Kasumi-1 (cell line): ENCODE measurements at places on chromosomes 16 and 17.

DNA sequence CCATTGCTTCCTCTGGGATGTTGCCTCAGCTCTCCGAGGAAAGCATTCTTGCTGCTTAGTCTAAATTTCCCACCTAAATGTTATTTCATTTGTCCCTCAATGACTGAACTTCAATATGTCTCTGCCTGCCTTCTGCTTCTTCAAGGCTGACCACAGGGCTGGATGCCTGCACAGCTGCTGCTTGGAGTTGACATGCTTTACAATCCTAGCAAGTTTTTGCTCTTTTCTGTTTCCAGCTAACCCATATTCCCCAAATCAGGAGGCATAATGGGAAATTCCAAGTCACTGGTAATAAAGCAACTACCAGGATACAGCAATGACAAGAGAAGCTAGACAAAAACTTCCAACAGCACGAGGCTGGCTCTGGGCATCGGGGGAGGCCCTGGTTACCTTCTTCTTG is 48.9 kb downstream of the GTF3C1 start:
- no peak for DNase-seq

DNA sequence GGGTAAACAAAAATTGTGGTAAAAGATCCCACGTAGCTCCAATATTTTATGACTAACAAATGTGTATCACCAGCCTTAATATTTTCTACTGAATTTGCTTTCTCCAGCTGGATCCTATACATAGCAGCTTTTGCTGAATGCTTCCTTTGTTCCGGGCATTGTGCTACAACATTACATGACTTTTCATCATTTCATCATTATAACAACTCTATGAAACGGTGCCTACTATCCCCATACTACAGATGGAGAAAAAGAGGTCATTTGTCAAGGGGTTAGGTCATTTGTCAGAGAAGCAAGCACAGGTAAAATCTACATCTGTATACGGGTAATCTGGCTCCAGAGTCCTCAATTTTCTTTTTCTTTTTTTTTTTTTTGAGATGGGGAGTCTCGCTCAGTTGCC is 74.3 kb downstream of the KANSL1 start:
- DNase-seq = no peak

GRCh38 chr17:37368577-37368976 is 7.2 kb upstream of the C17orf78 start:
- DNase-seq = no peak

- no peak for DNase-seq
Measured at GRCh38 chr17:39750131-39751015, 12.6 kb downstream of the GRB7 start.

GRCh38 chr17:51346218-51346982 is 86.1 kb downstream of the UTP18 start:
- no peak for DNase-seq

GRCh38 chr16:57266531-57267260 is 17.8 kb downstream of the PLLP start:
- DNase-seq = peak; percentile 30

- DNase-seq = no peak
Measured at GRCh38 chr16:63690961-63691360, 1430.9 kb downstream of the CDH11 start.

DNA sequence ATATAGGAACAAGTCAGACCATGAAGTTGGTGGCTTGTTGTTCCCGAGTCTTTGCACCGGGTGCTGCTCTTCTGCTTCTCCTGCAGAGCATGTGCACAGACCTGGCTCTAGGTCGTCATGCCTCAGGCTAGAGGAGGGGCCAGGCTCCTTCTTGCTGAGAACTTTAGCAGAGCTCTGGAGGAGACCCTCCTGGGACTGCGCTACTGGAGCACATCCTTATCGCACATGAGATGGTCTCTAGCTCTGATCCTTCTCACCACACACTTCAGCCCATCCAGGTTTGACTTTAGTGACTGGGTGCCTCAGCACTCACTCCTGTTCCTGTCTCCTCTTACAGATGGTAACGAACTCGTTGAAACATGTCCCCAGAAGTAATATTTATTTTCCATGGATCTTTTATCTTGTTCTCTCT is 14.9 kb downstream of the FOXK2 start:
- DNase-seq = no peak

DNA sequence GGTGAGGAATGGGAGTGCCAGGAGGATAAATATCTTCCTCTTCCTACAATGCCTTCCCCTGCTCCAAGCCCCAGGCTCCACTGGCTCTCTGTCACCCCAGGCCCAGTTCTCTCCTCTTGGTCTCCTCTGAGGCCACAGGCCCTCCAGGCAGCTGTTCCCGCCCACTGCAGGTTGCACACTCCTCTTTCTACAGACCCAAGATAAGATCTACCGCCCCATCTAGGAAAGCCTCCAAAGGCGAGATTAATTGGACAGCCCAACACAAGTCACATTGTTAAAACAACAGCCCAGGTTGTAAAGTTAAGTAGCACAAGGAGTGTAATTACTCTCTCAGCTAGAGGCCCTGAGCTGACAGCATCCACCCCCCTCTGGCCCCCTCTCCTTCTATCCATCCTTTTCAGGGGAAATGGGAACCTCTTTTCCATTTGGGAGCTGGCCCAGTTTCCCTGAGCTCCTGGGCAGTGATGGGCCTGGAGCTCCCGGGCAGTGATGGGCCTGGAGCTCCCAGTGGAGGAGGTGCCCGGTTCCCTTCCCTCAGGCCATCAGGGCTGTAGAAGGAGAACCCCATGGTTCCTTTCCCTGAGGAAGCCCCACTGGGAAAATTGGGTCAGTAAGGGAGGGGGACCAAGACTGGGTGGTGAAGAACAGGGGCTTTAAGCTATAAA is 7.3 kb downstream of the DLX4 start:
- no peak for DNase-seq

- DNase-seq = no peak
Measured at GRCh38 chr16:46427340-46428107, 193.7 kb downstream of the SHCBP1 start.

- DNase-seq = no peak
Measured at GRCh38 chr16:57688987-57689761, 5.4 kb upstream of the DRC7 start.

DNA sequence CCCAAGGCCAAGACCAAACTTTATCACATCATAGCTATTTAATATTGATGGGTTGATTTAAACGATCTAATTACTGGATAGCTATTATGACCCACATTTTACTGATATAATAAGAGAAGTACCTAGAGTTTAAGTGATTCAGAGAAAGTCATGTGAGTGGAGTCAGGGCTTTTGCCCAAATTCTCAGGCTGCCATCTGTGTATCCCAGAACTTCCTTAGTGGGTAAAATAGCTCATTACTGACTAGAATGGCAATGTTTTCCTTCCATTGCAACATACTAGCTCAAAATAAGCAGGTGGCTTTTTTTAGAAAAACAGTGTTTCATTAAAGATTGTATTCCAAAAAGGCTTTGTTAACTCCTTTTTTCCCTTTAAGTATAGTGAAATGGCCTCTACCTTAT is 113.9 kb upstream of the MAF start:
- DNase-seq = no peak

DNA sequence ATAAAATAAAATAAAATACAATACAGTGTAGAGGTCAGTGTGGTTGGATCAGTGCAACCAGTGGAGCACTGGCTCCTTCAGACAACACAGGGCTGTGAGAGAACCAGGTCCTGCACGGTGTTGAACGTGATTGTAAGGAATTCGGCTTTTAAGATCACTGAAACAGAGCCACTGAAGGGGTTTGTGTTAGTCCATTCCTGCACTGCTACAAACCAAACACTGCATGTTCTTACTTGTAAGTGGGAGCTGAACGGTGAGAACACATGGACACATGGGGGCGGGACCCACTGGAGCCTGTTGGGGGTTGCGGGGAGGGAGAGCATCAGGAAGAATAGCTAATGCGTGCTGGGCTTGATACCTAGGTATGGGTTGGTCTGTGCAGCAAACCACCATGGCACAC is 193.2 kb upstream of the AXIN2 start:
- DNase-seq = no peak

GRCh38 chr16:86020971-86021370 is 122.0 kb downstream of the IRF8 start:
- DNase-seq = no peak

DNA sequence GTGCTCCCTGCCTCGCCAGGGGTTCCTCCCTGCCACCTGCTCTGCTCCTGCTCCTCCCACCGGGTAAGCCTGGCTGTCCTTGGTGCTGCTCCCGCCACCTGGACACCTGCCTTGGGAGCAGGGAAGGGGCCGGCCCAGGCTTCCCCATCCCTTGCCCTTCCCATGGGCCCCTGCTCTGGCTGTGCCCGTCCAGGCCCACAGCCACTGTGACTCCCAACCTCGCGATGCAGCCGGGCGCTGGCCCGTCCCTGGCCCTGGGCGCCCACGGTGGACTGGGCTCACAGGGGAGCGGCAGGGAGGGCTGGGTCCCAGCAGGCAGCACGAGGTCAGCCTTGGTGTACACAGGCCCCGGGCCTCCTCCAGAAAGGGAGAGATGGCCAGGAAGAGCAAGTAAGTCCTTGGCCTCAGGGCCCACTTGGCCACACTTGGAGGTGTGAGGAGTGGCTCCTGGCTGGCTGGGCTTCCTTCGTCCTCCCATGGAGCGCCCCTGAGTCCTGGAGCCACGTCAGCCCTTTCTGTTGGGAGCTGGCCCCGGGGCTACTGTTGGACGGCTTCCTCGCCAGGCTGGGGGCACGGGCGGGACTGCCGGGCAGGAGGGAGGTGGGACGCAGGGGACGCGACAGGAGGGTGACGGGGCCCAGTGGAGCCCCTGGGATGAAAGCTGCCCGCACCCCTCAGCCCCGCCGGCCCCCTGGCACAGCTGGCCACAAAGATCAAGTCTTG is 15.3 kb downstream of the ENGASE start:
- no peak for DNase-seq

DNA sequence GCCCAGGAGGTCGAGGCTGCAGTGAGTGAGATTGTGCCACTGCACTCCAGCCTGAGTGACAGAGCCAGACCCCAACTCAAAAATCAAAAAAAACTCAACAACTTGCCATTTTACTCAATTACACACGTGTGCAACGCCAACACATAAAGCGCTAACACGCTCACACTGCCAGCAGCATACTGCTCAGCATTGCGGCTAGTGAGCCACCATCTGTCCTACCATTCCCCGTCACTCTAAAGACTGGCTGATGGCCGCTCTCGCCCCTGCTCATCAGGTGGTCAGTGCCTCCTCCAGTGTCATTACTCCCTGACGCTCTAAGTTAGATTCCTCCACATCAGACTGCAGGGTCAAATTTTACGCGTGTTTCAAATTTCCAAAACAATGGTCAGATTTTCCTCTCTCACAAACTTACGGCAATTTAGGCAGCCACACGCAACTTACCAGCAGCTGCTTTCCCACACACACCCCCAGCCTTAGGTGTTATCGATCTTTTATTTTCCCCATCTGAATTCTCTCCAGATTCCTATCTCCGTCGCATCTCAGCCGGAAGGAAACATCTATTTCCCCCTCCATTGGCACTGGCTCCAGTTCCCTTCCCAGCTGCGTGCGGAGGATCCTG is 240.8 kb downstream of the C16orf95 start:
- no peak for DNase-seq

GRCh38 chr16:79158337-79158736 is 442.2 kb downstream of the MAF start:
- no peak for DNase-seq

DNA sequence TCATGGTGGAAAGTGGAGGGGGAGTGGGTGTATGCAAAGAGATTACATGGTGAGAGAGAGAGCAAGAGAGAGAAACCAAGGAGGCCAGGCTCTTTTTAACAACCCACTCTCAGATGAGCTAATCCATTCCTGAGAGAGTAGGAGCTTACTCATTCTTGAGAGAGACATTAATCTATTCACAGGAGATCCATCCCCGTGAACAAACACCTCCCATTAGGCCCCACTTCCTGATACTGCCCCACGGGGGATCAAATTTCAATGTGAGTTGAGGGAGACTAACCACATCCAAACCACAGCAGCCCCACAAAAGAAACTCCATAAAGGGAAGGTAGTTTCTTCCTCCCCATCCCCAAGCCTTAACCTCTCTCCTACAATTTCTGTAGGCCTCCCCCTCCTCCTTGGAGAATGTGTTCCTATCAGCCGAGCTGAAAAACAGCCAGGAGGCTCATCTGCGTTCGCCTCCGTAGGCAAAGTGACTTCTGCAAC is 450.0 kb downstream of the NPIPA7 start:
- DNase-seq = no peak

DNA sequence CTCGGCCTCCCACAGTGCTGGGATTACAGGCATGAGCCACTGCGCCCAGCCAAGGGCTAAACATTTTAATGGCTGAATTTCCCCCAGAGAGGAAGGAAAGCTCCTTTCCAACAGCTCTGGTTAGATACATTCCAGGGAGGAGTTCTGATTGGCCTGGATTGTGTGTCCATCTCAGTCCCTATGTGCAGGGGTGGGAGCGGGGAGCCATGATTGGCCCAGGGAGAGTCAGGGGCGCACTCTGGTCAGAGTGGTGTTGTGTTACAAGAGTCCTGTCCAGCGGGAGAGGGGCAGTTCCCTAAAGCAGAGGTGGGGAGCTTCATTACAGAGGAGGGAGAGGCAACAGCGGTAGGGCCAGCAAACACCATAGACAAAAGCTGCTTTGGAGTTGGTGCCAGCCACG is 75.0 kb downstream of the RAP1GAP2 start:
- no peak for DNase-seq

DNA sequence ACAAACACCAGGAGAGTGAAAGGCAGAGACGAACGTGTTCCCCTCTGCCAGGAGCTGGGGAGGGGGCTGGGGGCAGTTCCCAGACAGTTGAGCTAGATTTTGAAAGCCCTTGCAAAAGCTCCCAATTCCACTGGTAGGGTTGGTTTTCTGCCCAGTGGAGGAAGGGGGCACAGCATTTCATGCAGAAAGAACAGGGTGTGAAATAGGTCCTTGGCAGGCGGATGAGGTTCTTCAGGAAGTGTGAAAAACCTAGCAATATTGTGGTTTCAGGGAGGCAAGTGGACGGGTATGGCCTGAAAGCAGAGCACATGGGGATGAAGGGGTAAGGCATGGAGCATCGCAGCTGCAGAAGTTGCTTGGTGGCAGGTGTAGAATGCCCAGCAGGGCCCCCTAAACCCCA is 248.3 kb downstream of the KATNIP start:
- DNase-seq = no peak

DNA sequence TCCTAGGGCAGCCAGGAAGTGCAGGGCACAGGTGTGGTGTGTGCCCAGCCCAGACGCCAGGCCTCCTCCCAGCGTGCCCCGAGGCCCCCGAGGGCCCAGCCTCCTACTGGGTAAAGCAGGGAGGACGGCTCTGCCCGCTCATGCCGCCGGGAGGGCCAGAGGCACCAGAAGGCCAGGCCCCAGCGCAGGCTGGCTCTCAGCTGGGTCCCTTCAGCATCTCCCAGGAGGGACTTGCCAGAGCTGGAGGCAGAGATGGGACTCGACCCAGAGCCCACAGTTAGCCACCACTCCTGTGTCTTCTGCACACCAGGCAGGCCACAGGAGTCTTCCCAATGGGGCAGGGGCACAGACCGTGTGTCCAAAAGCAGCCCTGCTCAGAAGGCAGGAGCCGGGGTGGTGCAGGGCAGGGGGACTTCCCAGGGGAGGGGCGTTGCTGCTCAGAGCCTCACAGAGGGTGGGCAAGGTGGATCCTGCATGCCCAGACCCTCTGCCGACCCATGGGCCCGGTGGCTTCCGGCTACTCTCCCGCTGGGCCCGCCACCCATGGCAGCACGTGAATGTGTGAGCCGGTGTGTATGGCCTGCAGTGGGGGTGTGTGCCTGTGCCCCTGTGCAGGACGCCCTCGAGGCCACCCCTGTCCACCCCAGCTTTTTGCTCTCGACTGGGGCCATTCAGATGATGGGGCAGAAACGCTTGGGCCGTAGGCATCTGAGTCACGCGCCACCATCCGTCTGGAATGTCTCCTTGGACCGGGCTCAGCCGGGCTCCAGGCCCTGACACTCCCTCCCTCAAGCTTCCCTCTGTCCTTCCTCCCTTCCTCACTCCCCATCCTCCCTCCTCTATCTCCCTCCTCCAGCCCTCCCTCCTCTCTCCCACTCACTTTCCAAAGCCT is 5.7 kb upstream of the ZNF469 start:
- DNase-seq = no peak
